ENCODE measurements at places on chromosomes 5 and 9.

DNA sequence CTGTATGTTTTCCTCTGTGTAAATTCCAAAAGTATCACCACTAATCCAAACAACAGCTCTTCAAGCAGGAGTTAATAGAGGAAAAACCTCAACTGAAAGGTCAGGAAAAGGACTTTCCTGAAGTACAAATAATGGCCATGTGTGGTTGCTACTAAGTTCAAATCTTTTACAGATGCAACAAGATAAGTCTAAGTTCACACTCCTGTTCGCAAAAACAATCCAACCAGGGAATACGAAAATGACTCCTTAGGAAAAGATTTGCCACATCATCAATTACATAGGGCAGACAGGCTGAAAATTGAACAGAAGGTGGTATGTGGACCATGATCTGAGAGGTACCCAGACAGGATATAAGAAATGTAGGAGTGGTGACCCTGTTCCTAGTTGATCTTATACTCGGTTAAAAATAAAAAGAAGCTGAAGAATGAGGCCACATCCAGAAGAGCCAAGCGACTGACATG lies 210.2 kb downstream of the TSSK1B start:
- DNase-seq = no peak

DNA sequence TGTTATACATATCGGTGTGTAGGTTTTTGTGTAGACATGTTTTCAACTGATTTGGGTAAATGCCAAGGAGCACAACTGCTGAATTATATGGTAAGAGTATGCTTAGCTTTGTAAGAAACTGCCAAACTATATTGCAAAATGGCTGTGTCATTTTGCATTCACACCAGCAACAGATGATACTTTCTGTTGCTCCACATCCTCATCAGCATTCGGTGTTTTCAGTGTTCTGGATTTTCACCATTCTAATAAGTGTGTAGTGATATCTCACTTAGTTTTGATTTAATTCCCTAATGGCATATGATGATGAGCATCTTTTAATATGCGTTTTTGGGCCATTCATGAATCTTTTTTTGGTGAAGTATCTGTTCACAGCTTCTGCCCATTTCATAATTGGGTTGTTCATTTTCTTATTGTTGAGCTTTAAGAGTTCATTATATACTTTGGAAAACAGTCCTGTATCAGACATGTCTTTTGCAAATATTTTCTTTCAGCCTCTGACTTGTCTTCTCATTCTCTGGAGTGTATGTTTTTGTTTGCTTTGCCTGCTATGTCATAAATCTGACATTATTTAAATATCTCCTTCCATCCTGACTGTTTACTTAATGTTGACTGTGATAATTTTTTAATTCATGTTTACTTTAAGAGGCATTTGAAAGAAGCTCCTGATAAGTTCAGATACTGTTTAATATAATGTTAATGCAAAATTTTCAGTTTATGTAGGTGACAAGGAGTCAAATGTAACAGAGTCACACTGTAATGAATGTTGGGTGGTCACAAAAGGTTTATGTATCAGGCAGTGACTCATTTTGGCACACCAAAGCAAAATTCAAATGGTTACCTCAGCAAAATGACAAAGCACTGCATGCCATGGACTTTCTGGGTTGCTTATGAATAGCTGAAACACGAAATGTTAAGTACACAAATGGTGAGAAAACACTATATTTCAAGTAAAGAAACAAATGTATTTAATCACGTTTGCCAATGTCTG lies 181.1 kb upstream of the DAB2 start:
- DNase-seq = peak; percentile 87

DNA sequence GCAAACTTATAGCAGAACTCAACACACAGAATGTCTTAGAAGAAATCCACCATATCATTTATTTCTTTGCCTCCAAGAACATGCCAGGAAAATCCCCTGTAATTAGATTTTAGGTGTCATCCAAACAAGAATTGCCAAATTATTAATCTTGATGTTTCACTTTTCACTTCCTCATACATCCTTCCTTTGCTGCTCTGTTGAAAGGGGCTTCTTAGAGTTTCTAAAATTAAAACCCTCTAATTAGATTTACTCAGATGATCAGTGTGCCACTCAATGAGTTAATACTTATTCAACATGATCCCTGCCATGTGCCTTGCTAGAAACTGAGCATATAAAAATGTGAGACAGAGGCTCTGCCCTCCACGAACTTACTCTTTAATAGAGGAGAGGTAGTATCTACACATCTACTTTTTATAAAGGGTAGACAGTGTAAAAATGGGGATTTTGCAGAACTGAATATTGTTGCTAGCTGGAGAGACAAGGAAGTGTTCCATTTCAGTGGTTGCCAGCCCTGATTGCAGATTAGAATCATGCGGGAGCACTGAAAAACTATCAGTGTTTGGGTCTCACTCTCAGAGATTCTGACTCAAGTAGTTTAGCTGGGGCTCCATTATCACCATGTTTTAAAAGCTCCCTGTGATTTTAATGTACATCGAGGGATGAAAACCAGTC lies 498.4 kb downstream of the TLE4 start:
- DNase-seq = no peak

DNA sequence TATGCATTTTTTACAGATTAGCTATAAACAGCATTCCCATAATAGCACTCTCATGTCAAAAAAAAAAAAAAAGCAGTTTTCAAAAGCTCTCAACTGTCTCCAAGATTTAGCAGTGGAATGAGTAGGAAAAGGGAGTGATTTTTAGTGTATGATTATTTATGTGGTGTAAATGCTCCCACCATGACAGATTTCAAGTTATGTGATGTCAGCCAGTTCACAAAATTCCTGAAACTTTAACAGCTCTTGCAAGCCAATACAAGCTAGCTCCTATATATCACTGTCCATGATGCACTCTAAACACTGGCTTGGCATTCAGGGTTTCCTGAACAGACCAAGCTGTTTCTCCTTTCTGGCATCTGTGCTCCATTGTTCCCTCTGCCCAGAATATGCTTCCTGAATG lies 7.9 kb upstream of the ANKDD1B start:
- no peak for DNase-seq

DNA sequence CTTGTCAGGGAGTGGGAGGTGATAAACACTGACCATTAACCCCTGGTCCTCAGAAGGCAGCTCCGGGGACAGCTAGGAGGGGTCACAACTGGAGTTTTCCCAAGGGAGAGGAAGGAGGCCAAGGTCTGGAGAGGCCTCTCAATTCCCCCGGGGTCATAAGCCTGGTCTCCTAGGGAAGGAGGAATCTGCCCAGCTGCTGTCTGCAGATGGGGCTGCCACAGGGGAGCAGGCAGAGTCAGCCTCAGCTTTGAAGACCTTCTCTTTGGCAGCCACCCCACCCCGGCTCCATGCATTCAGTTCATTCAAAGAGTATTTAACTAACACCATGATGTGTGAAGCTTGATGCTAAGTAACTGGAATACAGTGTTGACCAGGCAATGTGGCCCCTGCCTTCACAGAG lies 74.6 kb upstream of the HSPA9 start:
- DNase-seq = no peak

GRCh38 chr9:135901826-135902225 lies 5.5 kb downstream of the CAMSAP1 start:
- no peak for DNase-seq

DNA sequence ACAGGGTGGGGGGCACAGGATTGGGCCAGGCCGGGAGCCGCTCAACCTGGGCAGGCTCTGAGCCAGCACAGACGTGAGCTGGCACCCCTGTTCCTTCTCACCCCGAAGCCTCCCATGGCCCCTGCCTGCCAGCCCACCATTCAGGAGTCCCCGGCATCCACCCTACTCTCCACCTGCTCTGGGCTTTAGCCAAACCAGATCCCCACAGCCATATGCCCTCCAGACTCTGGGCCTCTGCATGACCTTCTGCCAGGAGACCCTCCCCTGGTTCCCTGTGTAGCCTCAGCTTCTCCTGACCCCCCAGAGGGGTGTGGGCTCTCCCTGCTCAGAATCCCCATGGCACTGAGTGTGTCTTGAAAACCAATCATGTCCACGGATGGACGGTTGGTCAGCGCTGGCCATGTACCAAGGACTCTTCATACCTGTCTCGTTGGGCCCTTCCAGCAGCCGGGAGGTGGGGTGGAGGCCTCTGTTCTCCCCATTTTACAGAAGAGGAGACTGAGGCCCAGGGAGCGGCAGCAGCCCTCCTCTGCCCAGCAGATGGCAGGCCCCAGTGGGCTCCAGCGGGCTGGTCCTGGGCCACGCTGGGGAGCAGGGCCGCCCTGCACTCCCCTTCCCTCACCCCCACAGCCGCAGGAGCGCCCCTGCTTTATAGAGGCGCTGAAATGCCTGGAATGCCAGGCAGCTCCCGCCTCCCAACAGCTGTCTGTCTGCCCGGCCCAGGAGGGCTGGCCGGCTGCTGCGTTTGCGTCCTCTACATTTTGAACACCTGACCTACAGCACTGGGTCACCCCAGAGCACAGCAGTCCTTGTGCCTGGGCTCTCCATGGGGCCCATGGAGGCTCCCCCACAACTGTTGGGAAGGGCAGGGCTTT lies 3.5 kb upstream of the MYMK start:
- no peak for DNase-seq

- DNase-seq = no peak
Measured at GRCh38 chr9:119052339-119053030, 316.8 kb downstream of the BRINP1 start.

DNA sequence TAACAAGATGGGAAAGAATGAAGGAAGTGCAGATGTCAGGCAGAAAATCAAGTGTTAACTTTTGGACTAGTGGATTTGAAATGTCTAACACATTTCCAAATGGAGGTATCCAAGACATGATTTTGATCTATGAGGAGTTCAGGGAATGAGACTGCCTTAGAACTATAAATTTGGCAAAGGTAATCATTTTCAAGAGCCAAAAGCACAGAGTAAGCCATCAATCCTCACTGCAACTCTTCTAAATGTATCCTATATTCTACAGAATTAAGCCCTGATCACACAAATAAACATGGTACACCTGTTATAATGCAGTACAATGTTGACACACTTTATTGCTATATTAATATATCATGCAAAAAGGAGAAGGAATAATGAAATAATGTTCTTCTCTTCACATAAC lies 55.6 kb downstream of the SETX start:
- no peak for DNase-seq

- DNase-seq = no peak
Measured at GRCh38 chr5:156560002-156560401, 233.0 kb downstream of the SGCD start.
